ENCODE measurements at places on chromosomes 11 and 22. TPM values are rescaled to one million over a fixed set of nuclear protein-coding genes. Genes with fewer than 3 reads are reported as not detected.

GRCh38 chr11:59883597-59883996, 5.0 kb downstream of the OOSP3 start:
- DNase-seq, result no peak

- no peak for DNase-seq
Measured at GRCh38 chr22:49800408-49801238, 27.1 kb downstream of the BRD1 start.

- no peak for DNase-seq
Measured at GRCh38 chr22:50010676-50011446, 1.7 kb downstream of the IL17REL start.

DNA sequence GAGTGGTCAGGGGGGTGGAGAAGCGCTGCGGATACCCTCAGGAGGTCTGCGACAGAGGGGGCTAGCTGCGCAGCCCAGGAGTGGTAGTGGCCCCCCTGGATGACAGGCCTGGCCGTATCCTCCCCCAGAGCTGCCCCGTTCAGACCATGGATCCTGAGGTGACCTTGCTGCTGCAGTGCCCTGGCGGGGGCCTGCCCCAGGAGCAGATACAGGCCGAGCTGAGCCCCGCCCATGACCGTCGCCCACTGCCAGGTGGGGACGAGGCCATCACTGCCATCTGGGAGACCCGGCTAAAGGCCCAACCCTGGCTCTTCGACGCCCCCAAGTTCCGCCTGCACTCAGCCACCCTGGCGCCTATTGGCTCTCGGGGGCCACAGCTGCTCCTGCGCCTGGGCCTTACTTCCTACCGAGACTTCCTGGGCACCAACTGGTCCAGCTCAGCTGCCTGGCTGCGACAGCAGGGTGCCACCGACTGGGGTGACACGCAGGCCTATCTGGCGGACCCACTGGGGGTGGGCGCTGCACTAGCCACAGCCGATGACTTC, 505 bp downstream of the NUDT22 start:
- no peak for DNase-seq

Gene LIPT2
- total RNA-seq, result 9.1 TPM

Gene C11orf21
- 0.87 TPM for total RNA-seq

Data from progenitor cell of endocrine pancreas (in vitro differentiated cells).